ENCODE measurements at places on chromosomes 7 and 10. TPM values are rescaled to one million over a fixed set of nuclear protein-coding genes. Genes with fewer than 3 reads are reported as not detected.

Gene INHBA
- not detected for total RNA-seq

GRCh38 chr10:5640036-5640435 lies 26.4 kb downstream of the ASB13 start:
- no peak for DNase-seq

DNA sequence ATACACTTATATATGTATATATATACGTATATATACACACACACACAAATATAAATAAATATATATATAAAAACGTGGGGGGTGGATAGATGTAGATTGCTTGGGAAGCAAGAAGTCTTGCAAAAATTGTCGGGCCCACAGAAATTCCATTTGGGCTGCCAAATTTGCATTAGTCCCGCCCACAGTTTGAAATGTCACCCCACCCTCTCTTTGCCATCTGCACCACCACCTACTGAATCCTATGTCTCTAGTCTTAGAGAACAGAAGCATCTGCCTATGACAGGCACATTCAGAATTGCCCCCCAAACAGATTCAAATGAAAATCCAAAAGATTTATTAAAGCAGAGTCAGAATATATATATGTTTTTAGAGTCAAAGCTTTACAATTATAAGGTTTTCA lies 25.6 kb upstream of the CACNA2D1 start:
- no peak for DNase-seq

GRCh38 chr10:25820472-25820871 lies 113.6 kb upstream of the MYO3A start:
- no peak for DNase-seq

DNA sequence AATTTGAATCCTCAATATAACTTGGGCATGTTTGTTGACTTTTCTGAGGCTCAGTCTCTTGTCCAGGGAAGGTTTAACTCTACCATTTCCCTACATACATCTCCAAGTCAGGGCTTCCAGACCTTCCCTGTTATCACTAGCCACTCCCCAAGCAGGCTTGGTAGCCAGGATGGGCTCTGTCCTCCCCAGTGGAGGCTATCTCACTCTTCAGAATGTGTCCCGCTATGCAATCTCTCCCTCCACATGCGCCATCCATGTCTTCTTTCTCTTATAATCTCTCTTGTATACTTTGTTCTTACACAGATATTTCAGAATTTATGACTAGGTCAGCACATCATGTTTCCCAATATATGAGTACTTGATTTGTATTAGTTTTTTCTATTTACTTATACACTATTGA lies 310.4 kb downstream of the HGF start:
- no peak for DNase-seq

- no peak for DNase-seq
Measured at GRCh38 chr10:103747193-103747865, 108.0 kb downstream of the SH3PXD2A start.

- no peak for DNase-seq
Measured at GRCh38 chr10:124644771-124645415, 99.3 kb downstream of the FAM53B start.

DNA sequence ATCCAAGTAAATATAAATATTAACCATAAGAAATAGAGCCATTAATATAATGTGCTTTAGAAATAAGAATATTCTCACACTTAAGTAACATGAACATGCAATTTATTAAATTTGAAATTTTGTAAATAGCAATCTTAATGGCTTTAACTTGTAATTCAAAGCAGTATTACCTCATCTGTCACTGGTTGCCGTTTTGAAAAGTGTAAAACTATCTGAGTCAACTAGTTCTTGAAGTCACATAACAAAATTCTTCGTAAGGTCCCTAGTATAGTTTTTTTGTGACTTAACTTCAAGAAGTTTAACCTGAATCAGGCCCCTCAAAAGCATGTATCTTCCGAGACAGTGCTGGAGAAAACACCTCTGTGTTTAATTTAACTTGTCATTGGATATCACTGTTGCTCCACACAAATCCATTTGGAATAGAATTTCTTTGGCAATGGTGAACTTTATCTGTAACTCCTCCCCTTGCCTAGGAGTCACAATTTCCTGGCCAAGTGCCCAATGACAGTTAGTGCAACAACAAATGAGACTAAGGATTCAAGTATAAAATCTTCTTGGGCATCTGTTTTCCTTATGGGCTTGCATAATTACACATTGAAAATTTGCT lies 47.1 kb downstream of the NT5C2 start:
- peak; percentile 42 for DNase-seq

DNA sequence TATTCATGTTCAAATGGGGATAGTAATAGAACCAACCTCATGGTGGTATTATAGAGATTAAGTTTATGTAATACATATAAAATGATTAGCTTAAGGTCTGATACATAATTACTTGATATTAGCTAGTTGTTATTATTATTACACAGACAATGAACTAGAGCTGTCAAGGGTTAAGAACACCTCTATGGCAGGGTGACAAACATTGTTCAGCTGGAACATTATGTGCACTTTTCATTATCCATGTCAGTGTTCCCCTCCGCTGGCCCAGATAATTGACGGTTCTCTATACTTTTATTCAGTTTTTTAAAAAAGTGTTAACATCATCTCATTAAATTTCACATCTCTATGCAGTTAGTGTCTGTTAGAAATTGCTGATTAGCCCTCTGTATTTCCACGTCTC lies 142.1 kb downstream of the CDK14 start:
- no peak for DNase-seq

- DNase-seq = no peak
Measured at GRCh38 chr10:98074315-98074911, 44.0 kb upstream of the CRTAC1 start.

Gene NPY4R
- not detected for total RNA-seq

GRCh38 chr10:36441557-36441956 lies 683.8 kb upstream of the ANKRD30A start:
- no peak for DNase-seq

Gene CELF2
- not detected for total RNA-seq

Gene VGF
- 0.10 TPM for total RNA-seq

Gene LRRC61
- total RNA-seq = 34.8 TPM

Gene FOXP2
- total RNA-seq = 0.04 TPM

Gene TYW1B
- total RNA-seq = 5.5 TPM

DNA sequence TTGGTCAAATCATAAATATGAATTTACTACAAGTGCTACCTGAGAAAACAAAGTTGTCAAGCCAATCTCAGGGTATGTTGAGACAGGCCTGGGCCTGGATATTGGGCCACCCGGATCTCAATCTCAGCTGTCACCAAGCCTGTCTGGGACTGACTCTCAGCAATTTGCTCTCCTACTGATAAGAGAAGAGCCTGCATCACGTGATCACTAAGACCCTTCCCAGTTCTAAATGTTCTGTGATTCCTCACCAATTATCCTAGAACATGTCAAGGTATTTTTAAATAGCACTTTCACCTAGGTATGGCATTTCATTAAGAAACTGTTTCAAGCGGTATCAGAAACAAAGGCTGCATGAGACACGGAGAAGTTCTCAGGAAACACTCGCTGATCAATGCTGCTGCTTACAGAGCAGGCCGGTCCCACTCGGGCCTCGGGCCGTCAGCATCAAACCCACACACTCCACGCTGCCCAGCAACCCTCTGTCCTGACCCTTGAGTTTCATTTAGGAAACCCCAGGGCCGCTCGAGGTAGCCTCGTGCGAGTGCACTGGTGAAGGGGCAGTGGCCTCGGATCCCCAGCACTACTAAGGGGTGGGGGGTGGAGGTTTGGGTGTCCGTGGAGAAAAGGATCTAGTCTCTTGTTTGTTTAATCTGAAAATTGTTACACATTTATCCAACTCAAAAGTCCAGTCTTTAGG lies 4.1 kb downstream of the KLF6 start:
- no peak for DNase-seq

DNA sequence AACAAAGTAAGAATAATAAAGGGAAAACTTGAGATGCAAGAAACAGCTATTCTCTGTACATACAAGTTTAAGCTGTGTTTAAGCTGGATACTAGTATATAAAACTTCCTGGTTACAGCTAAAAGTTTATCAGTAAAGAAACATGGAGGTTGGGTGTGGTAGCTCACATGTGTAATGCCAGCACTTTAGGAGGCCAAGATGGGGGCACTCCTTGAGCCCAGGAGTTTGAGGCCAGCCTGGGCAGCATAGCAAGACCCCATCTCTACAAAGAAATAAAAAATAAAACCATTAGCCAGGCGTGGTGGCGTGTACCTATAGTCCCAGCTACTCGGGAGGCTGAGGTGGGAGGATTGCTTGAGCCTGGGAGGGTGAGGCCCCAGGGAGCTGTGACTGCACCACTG lies 3.2 kb downstream of the RSU1 start:
- DNase-seq = no peak

DNA sequence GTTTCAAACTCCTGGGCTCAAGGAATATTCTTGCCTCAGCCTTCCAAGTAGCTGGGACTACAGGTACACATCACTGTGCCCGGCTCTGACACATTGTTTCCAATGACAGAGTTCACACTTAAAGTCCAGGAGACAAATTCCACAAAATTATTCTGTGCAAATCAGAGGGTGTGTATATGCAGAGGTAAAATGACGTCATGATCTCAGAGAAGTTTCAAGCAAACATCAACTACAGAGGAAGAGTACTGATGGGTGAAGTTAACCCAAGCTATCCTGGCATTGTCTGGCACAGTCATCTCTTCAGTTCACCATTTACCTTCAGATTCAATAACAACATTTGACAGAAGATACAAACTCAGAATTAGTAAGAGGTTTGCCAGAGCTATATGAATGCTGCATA lies 388.9 kb downstream of the HPSE2 start:
- DNase-seq = no peak

Gene SERPINE1
- total RNA-seq = 9.2 TPM

DNA sequence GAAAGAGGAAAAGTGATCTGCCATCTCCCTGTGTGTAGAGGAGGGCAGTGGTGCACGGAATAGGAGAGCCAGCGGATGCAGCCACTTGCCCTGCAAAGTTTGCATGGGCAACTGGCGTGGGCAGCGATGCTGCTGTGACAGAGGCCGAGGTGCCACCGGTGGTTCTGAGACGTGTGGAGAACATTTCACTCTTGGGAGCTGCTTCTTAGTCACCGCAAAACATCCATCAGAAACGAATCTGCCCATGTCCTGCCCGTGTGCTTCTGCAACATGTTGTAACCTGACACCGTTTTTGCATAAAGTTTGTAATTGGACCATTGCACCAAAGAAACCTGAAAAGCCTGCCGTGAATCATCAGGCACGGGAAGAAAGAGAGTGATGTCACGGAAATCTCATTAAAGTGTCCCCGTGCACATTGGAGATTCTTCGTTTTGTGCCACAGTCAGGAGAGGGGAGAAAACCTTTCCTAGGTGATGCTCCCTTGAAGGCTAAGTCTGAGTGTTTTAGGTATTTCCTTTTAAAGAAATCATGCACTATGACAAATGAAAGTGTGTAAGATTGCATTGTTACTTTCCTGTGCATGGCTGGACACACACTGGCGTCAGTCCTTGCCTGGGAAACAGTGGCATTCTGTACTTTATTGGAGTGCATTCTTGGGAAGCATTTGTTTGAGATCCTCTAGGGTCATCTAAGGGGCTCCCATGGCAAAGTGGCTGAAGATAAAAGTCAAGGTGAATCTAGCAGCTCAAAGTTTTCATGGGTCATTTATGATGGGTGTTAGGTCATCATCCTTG lies 302.6 kb downstream of the KLF6 start:
- peak; percentile 30 for DNase-seq

Gene RBM20
- 0.02 TPM for total RNA-seq

Gene TMEM106B
- 25.1 TPM for total RNA-seq

DNA sequence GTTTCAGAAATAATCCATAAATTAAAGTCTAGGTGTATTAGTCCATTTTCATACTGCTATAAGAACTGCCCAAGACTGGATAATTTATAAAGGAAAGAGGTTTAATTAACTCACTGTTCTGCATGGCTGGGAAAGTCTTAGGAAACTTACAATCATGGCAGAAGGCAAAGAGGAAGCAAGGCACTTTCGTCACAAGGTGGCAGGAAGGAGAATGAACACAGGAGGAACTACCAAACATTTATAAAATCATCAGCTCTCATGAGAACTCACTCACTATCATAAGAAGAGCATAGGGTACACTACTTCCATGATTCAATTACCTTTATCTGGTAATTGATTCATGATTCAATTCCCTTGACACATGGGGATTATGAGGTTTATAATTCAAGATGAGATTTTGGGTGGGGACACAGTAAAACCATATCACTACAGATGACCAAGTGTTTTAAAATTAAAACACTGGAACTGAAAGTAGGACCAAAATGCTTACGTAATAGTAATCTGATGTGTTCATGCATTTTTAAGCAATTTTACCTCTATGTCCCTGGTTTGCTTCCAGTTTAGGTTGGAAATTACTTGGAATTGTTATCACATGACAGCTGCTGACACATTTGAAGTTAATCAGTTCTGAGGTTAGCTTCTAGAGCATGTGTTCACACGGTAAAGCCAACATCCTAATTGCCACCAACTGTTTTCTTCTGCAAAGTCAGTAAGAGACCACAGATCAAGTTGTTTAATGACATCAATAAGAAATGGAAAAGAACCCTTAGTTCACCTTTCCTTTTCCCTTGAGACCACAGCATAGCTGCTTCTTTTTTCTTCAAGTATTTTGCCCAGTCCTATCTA lies 48.4 kb upstream of the SEMA3C start:
- no peak for DNase-seq

Gene HELLS
- total RNA-seq = 84.6 TPM

Gene TBRG4
- 90.3 TPM for total RNA-seq

Gene ANKRD1
- total RNA-seq = 19.4 TPM

Gene RPEL1
- total RNA-seq = 0.10 TPM

DNA sequence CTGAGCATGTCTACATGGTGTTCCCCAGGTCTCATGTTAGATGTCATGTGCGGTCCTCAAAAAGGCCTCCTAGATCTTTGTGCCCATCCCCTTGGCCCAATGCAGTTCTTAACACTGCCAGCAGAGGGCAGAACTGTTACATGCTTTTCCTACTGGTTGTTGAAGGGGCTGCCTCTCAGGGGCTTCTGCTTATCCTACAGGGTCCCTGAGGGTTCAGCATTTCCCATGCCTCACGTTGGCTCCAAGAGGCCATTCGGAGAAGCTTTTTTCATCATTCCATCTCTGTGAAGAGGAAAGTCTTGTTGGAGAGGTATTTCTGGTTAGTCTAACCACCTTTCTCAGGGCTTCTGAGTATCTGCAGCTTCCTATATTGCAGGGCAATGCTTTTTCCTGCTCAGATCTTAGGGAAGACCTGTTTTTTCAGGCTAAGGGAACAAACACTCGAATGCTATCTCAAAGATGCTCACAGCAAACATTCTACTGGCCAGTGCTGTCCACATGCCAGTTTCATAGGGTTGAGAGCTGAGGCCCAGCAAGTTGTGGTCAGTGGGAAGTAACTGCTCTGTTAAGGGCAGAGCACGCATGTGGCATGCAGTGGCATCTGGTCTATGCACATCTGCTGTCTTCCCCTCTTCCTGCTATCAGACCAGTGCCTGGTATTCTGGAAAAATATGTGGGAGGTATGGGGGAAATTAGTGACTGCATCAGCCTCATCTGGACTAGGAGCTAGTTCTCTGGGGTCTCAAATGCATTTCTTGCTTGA lies 31.5 kb downstream of the MBL2 start:
- DNase-seq = peak; percentile 66

Measured in HepG2 (cell line).